NCI-H1105 (cell line): ENCODE measurements at places on chromosomes 1 and 21.

DNA sequence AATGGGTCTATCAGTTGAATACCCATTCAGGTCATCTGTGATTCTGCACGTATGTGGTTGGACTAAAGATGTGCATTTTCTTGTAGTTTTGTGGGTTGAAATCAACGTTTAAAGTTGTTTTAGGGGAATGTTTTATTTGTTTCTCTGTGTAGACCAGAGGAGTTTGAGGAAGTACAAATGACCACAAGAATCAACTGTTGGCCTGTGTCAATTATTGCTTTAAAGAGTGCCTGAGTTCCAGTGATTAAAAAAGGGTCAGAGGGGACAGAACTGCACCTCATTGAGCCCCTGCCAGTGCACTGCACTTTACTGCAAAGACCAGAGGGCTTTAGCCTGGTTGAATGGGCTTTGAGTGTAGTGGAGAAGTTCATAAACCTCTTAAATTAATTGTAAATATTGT, 190.3 kb downstream of the VPS13D start:
- no peak for DNase-seq

GRCh38 chr1:6927626-6928025, 142.4 kb downstream of the CAMTA1 start:
- no peak for DNase-seq

DNA sequence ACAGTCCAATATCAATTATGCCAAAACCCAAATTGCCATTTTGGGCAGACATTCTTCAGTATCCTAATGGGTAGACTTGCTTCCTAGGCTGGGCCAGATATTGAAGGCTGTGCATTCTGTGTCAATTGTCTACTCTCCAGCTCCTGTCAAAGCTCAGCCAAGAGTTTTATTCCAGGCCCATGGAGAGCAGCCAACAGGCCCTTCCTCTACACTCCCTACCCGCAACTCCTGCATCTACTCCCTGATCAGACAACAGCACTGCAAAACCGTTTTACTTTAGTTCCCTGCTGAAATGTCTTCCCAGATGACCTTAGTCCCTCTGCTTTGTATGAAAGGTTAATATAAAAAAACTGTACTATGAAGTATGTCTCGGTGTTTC, 6.6 kb upstream of the ADORA3 start:
- no peak for DNase-seq

DNA sequence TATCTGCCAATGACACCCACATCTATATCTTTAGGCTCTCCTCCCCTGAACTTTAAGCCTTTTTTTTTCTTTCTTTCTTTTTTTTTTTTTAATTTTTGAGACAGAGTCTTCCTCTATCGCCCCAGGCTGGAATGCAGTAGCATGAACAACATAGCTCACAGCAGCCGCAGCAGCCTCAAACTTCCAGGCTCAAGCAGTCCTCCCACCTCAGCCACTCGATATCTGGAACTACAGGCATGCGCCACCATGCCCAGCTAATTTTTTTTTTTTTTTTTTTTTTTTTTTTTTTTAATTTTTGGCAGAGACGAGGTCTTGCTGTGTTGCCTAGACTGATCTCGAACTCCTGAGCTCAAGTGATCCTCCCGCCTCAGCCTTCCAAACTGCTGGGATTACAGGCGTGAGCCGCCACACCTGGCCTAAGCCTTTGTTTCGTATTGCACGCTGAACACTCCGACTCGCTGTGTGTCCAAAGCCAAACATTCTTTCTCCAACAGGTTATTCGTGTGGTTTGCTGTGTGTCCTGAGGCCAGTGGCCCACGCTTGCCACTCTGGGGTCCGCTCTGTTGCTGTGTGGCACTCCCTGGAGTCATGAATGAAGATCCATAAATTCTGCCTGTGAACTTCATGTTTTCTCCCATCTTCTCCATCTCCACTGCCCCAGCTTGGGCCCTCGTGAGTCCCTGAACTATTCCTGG, 119.4 kb downstream of the CAMTA1 start:
- DNase-seq, result no peak

- no peak for DNase-seq
Observed at GRCh38 chr1:153616917-153617311, 789 bp upstream of the S100A14 start.

DNA sequence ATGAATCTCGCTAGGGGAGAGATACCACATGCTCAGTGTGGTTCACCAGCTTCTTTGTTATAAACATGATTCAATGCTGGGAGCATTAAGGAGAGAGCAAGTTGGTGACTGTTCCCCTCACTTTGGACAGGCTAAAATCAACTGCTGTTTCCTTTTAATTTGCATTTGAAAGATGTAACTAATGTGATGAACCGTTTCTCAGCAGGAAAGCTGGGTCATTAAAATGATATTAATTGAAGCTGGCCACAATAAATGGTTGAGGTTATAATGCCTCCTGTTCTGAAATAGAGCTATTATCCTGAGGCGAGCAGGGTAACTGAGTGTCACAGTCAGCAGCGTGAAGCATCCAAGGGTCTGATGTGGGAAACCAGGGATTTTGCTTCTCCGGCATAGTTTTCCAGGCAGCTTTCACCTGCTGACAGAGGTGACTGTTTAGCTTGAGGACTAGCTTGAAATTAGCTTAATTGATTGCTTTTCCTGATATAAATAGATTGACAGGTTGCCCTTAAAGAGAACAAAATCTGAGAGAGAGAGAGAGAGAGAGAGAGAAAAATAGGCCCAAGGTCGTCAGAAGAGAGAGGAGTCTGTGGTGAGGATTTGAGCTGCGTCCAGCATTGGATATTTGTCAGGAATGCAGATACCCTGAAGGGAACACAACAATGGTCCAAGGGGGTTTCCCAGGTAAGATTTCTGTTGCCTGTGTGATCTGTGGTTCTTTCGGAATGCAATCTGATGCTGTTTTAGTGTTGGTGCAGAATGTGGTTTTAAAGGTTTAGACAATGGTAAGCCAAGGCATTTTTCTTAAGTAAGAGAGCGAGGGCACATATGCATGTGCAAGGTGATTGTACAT, 209.7 kb downstream of the PATJ start:
- peak; percentile 2 for DNase-seq

GRCh38 chr21:33058957-33059356, 11.0 kb upstream of the OLIG1 start:
- DNase-seq, result peak; percentile 51

GRCh38 chr1:174682419-174683008, 234.8 kb downstream of the GPR52 start:
- no peak for DNase-seq

DNA sequence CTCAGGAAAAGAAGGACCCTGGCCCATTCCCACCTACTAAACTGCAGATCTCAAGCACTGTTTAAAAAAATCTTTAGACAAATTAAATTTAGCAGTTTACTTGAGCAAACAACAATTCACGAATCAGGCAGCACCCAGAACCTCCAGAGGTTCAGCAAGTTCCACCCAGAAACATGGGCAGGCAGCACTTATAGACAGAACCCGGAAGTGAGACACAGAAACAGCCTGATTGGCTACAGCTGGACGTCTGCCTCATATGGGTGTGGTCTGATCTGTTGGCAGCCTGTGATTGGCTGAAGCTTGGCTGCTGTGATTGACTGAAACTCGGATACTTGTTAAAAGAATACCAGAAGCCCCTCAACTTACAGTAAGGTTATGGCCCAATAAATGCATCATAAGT, 34.7 kb upstream of the COL6A2 start:
- DNase-seq, result no peak

- DNase-seq, result no peak
Observed at GRCh38 chr1:230091473-230092231, 24.6 kb downstream of the GALNT2 start.

DNA sequence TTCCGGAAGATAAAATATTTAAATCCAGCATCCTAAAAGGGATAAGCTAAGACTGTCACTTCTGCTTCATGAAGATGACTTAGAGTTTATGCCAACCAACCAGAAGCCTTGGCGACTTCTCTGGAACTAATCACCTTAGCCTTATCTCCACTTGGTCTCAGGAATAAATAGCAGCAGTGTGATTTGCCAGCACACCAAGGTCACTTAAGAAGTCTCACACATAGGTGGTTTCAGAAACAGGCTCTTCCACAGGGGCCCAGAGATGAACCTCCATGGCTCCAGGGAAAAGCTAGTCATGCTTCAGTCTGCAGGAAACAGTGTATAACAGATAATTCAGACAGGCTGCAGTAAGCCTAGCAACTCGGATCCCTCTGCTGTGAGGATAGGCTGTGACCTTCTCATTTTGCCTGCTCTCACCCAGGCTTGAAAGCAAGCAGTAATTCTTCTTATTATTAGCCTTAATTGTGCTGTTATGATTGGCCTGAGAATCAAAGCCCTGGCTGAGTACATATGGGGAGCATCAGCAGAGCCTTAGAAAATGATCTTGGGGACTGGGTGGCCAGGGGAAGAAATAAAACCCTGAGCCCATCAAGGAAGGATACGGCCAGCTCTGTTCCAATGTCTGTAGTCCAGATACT, 84.7 kb downstream of the WLS start:
- DNase-seq, result no peak

GRCh38 chr1:225418598-225418997, 9.2 kb downstream of the LBR start:
- no peak for DNase-seq

DNA sequence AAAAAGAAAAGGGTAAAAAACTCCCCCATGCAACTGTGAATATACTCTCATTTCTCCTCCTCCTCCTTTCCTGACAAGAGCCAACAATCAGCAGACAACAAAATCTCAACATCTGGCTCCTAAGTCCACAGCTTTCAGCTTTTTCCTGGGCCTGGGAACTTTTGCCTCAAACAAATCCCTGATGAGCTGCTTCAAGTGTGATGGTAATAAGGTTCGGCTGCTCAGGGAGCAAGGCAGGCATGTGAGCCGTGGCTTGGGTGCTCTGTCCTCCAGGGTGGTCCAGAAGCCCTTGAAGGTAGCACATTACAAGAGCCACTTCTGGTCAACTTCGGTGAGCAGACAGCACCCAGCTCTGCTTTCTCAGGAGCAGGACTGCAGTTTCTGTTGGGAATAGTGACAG, 46.3 kb downstream of the ITPKB start:
- no peak for DNase-seq

DNA sequence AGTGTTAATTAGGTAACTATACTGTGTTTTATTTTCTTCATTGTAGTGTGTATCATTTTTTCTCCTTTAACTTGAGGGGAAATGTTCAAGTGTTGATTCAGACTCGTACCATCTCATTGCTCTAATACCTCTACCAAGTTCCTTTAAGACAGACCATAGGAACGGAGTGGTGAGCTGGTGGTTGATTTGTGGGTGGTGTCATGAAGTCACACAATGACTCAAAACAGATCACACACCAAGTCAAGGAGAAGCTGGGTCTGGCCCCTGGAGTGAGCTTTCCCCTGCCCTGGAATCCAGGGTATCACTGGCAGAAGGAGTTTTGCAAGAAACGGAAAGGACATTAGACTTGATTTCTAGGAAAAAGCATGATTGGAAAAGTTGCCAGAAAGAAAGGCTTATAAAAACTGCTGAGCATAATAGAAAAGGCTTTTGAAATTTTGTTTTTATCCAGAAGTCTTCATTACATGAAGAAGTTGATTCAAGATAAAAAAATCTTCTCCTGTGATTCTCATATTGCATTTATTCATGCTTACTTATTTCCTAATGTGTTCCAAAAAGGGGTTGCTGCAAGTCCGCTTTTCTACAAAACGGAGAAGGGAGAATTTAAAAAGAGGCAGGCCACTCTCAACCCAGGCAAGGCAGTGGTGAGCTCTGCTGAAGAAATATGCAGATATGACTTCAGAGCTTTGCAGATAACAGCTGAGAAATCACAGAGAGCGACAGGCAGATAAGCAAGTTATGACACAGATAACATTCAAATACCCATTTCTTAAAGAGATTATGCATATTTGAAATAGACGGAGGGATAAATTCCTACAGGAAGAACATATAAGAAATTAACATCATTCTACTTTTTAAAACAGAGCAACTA, 79.7 kb downstream of the TBX19 start:
- DNase-seq, result no peak

DNA sequence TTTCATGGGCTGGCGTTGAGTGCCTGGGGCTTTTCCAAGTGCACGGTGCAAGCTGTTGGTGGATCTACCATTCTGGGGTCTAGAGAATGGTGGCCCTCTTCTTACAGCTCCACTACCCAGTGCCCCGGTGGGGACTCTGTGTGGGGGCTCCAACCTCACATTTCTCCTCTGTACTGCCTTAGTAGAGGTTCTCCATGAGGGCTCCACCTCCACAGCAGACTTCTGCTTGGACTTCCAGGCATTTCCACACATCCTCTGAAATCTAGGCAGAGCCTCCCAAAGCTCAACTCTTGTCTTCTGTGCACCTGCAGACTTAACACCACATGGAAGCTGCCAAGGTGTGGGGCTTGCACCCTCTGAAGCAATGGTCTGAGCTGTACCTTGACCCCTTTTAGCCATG, 82.1 kb downstream of the CCDC18 start:
- DNase-seq, result no peak

DNA sequence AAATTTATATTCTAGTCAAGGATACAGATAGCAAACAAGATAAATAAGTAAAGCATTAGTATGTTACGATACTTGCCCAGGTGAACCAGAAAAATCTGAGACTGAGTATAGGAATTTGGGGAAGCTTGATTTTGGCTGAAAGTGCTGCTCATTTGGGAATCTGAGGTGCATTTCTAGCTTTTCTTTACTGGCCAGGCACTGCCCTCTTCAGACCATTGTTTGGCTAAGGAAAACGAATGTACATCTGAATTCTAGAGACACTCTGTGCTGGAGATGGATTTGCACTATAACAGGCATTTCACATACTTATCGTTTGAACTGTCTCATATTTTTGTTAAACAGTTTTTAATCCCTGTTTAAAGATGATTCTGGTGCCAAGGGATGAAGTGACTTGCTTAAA, 23.4 kb downstream of the ARID1A start:
- no peak for DNase-seq

DNA sequence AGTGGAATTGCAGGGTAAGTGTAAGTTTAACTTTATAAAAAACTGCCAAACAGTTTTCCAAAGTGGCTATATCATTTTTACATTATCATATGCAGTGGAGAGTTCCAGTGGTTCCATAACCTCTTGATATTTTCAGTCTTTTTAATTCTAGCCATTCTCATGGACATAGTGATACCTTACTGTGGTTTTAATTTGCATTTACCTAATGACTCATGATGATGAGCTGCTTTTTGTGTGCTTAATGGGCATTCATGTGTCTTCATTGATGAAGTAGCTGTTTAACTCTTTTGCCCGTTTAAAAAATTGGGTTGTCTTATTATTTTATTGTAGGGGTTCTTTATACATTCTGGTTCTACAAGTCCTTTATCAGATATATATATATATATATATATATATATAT, 29.4 kb downstream of the SNX27 start:
- no peak for DNase-seq

- no peak for DNase-seq
Observed at GRCh38 chr1:10823000-10823401, 26.6 kb upstream of the CASZ1 start.

DNA sequence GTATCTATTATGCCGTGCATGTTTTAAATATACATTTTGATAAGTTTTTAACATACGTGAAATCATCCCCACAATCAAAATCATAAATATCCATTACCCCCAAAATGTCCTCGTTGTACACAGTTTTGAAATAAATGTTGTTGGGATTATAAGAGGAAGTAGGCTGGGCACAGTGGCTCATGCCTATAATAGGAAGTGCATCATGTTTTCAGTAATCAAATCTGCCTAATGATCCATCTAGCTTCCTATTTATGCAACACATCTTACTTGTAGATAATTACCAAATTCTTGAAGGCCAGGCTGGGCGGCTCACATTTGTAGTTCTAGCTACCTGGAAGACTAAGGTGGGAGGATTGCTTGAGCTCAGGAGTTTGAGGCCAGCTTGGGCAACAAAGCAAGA, 15.0 kb upstream of the IFNGR2 start:
- DNase-seq, result no peak

- DNase-seq, result no peak
Observed at GRCh38 chr1:186404454-186405051, 28.9 kb downstream of the ODR4 start.

- no peak for DNase-seq
Observed at GRCh38 chr1:161092621-161093028, 3.3 kb upstream of the NECTIN4 start.
